Nephron progenitor cell (in vitro differentiated cells): ENCODE measurements at places on chromosomes 7 and 10.

GRCh38 chr10:59724098-59724938, 14.7 kb upstream of the SLC16A9 start:
- no peak for DNase-seq

DNA sequence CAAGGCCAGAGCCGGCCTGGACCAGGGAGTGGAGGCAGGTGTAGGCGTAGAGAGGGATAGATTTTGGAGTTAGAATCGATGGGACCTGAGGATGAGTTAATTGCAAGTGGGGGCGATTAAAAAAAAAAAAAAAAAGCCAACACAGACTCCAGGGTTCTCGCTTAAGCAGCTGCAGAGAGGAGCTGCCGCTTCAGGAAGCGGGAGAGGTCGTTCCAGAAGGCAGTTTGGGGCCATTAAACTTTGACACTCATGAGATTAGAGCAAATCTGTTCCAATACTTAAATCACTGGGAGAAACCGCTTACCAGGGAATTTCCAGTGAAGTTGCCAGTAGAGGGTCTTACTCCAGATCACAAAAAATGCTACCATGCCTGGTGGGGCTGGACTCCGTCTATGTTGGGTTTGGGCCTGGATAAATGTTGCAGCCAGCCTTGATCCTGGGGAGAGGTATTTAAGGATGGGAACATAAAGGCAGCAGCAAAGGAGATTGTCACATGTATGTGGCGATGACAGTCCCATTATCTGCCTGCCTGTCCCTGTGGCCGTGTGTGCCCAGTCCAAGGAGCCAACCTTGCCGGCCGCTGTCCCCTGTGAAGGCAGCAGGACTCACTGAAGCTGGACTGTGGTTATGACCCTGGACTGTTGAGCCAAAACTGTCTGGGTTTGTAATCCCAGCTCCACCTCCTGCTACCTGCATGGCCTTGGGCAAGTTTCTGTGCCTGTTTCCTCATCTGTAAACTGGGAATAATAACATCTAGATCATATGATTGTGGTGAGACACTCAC, 23.9 kb upstream of the GRID1 start:
- no peak for DNase-seq

DNA sequence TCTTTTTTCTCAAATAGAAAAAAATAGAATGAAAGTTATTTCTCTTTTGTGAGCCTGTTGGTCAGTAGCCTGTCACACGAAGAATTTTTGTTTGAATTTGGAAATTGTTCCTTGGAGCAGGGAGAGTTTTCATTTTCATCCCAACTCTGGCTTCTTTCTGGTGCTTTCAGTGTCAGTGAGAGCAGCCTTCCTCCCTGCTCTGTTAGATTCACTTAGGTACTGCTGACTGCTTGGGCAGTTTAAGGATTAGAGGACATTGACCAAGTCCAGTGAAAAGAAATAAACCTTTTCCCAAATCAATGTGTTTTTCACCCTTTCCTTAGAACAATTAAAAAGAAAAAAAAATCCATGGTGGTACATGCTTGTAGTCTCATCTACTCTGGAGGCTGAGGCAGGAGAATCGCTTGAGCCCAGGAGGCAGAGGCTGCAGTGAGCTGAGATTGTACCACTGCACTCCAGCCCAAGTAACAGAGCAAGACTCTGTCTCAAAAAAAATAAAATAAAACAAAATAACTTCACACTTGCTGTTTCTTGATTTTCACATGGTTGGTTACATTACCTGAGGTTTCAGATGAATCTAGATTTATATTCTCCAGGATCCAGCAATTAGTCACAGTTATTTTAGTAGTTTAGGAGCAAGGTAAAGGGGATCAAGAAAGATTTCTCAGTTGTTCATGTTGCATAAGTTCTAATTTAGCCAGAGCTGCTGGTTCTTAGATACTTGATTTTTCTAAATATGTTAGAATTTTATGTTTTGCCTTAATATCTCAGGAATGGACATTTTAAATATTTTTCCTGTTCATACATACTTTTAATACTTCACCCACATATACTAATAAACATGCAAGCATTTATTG, 63.1 kb downstream of the ZNRF2 start:
- no peak for DNase-seq

DNA sequence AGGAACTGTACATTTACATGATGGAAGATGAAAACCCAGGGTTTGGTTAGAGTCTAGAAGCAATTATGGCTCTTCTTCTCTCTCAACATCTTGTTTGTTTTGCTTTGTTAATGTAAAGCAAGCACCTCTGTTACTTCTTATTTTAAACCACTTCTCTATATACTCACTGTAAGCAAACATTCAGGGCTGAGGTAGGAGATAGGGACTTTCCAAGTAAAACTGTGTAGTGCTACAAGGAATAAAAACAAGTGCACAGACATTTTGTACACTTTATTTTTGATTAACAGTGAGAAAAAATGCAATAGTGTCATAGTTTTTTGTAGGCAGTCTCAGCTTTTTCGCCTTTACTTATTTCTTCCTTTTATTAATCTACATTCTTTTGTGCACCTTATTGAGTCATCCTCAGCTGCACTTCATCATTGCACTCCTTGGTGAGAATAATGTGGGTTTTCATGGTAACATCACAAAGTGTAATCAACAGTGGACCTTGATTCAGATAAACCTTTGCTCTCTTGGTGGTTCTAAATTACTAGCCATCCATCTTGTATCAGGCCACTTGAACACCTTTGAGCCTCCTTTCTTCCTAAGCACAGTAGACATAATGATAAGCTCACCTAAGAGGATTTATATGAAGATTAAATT, 52.9 kb downstream of the ELMO1 start:
- no peak for DNase-seq

- no peak for DNase-seq
Observed at GRCh38 chr10:129909531-129910256, 54.4 kb downstream of the EBF3 start.

DNA sequence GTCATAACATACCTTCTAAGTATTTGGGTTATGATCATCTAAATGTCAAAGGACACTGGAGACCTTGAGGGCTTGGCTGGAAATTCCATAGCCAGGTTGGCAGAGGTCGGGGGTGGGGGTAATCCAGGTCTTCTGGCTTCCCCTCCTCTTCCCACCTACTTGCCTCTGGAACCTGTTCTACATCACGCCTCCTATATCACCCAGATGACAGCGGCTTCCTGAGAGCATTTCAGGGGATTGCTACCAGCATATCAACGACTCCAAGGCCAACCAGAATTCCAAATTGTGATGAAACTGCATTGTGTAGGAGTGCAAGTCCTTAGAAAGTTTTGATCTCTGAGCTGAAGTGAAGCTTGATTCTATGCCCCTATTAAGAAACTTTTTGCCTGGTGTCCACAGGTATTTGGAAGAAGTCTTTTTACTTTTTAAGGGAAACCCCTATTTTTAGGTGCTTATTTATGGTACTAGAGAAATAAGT, 95.7 kb downstream of the SH2D4B start:
- no peak for DNase-seq

- DNase-seq, result no peak
Observed at GRCh38 chr7:108503112-108504026, 22.6 kb downstream of the PNPLA8 start.

- no peak for DNase-seq
Observed at GRCh38 chr10:106147021-106147420, 1017.5 kb downstream of the SORCS1 start.

GRCh38 chr10:306675-307185, 171.5 kb downstream of the ZMYND11 start:
- DNase-seq, result peak; percentile 30

GRCh38 chr7:122764020-122764419, 61.3 kb upstream of the RNF148 start:
- no peak for DNase-seq
